ENCODE measurements at places on chromosomes 11 and 22. TPM values are rescaled to one million over a fixed set of nuclear protein-coding genes. Genes with fewer than 3 reads are reported as not detected.

DNA sequence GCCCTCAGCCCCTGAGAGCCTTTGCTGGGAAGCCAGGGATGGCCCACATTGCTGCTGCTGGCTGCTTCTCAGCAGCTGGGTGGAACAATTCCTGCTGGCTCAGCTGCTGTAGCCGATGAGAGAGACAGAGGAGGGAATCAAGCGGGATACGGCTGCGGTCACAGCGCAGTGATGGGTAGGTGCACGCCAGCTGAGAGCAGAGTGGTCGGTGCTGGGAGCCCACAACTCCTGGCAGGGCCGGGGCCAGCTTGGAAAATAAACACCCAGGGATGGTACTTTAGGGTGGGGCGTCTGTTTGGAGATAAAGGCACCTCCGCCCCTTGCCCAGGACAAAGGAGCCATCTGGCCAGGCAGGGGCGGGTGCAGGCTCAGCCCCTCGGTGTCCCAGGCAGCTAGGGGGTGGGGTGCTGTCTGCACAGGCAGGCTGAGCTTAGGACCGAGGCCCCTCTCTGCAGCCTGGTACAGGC lies 480.5 kb downstream of the MIAT start:
- no peak overlapping the region for H3K4me3 ChIP-seq
- 0 out of 2 replicates have a peak, but pooled peaks cover 2% of the 10 kb centered on the region for H3K27me3 ChIP-seq
- no peak for DNase-seq

- H3K27me3 ChIP-seq, result no peaks in the 10 kb centered on the region
- DNase-seq, result no peak
- no peak overlapping the region for H3K27ac ChIP-seq
- peaks cover 21% of the 10 kb centered on the region for H3K36me3 ChIP-seq
- no peaks in the 10 kb centered on the region for H3K4me1 ChIP-seq
Measured at GRCh38 chr11:46755962-46756361, 36.9 kb downstream of the F2 start.

The UBE4A gene
- 37.5 TPM for polyA plus RNA-seq

The PRG2 gene
- not detected for polyA plus RNA-seq

- no peaks in the 10 kb centered on the region for H3K4me1 ChIP-seq
- H3K27ac ChIP-seq, result no peak overlapping the region
- H3K36me3 ChIP-seq, result no peaks in the 10 kb centered on the region
- H3K27me3 ChIP-seq, result peaks cover 1% of the 10 kb centered on the region
Measured at GRCh38 chr11:2539371-2540222, 94.8 kb downstream of the KCNQ1 start.

GRCh38 chr11:35983981-35984380 lies 40.1 kb downstream of the LDLRAD3 start:
- H3K36me3 ChIP-seq, result no peaks in the 10 kb centered on the region
- H3K27ac ChIP-seq, result no peak overlapping the region
- H3K27me3 ChIP-seq, result no peaks in the 10 kb centered on the region
- H3K4me1 ChIP-seq, result peaks cover 6% of the 10 kb centered on the region
- DNase-seq, result no peak

- no peak overlapping the region for H3K27ac ChIP-seq
- no peaks in the 10 kb centered on the region for H3K27me3 ChIP-seq
- no peaks in the 10 kb centered on the region for H3K36me3 ChIP-seq
- no peak for DNase-seq
- H3K4me3 ChIP-seq, result no peak overlapping the region
Measured at GRCh38 chr11:120516461-120517389, 5.2 kb downstream of the GRIK4 start.

- no peak overlapping the region for H3K27ac ChIP-seq
- no peaks in the 10 kb centered on the region for H3K4me1 ChIP-seq
Measured at GRCh38 chr11:121938076-121938475, 177.9 kb downstream of the BLID start.

The CRYBB3 gene
- not detected for polyA plus RNA-seq

The XKR3 gene
- polyA plus RNA-seq, result not detected

The BIK gene
- polyA plus RNA-seq, result 6.9 TPM

The PATE4 gene
- polyA plus RNA-seq, result 0.17 TPM

GRCh38 chr22:41619979-41620588 lies 759 bp downstream of the DESI1 start:
- DNase-seq, result no peak
- peak overlapping the region; percentile 95 for H3K4me3 ChIP-seq
- peak overlapping the region; percentile 88 for H3K27ac ChIP-seq
- H3K36me3 ChIP-seq, result peaks cover under 1% of the 10 kb centered on the region
- no peaks in the 10 kb centered on the region for H3K27me3 ChIP-seq

The CD3D gene
- not detected for polyA plus RNA-seq

The RPS13 gene
- 2,160 TPM for polyA plus RNA-seq

DNA sequence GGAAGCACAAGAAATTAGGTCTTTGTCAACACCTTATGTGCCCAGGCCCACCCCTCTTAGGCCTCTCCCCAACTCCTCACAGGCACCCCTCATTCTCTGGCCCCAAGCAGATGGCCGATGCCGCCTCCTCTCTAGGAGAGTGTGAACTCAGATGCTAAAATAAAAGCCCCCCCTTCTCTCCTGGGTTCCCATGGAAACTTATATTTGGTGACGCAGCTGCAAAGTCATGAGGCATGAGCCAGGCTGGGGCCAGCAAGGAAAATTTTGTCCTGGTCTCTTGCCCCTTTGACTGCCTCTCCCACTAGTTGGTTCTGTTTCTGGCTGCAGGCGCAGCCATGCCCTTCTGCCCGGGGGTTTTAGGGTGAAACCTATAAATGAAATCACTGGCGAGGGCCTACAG lies 11.8 kb downstream of the RCOR2 start:
- H3K27ac ChIP-seq, result no peak overlapping the region
- peaks cover 27% of the 10 kb centered on the region for H3K36me3 ChIP-seq
- no peaks in the 10 kb centered on the region for H3K4me1 ChIP-seq
- no peak overlapping the region for H3K4me3 ChIP-seq
- H3K27me3 ChIP-seq, result no peaks in the 10 kb centered on the region
- DNase-seq, result no peak

The TREH gene
- not detected for polyA plus RNA-seq

DNA sequence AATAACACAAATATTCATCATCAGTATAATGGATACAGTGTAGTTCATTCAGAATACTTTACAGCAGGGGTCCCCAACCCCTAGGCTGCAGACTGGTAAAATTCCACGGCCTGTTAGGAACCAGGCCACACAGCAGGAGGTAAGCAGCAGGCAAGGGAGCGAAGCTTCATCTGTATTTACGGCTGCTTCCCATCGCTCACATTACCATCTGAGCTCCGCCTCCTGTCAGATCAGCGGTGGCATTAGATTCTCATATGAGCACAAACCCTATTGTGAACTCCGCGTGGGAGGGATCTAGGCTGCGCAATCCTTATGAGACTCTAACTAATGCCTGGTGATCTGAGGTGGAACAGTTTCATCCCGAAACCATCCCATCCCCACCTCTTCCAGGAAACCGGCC lies 125.1 kb downstream of the SERGEF start:
- H3K4me3 ChIP-seq, result no peak overlapping the region
- no peaks in the 10 kb centered on the region for H3K4me1 ChIP-seq
- no peaks in the 10 kb centered on the region for H3K27me3 ChIP-seq
- no peaks in the 10 kb centered on the region for H3K36me3 ChIP-seq

- DNase-seq, result no peak
- no peaks in the 10 kb centered on the region for H3K27me3 ChIP-seq
- H3K4me3 ChIP-seq, result no peak overlapping the region
- H3K4me1 ChIP-seq, result no peaks in the 10 kb centered on the region
Measured at GRCh38 chr11:93652679-93653078, 8.8 kb upstream of the CEP295 start.

The RIBC2 gene
- not detected for polyA plus RNA-seq

DNA sequence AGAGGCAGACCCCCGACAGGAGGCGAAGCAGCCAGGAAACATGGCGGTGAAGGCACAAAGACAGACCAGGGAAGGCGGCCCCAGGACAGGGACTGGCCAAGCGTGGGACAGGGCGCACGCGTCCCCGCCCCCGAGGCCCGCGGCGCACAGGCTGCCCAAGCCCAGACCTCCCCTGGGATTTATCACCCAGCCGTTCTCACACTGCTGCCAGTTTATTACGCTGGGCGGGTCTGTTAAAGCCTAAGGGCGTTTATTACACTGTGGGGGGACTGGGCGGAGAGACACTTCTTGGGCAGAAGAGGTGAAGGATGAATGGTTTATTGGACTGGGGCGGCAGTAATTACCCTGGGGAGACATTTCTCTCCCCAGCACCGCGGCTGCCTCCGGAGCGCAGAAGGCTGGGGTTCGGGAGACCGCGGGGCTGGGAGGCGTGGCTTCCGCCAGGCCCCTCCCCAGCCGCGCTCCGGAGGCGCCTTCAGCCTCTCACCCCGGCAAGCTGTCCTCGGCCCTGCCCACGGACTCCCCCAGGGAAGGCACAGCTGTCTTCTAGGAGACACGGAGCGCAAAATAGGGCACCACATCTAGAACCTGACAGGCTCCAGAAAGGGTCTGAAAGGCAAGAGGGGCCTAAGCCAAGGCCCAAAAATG lies 47.1 kb downstream of the SLC22A12 start:
- H3K27me3 ChIP-seq, result peaks cover 8% of the 10 kb centered on the region
- no peak overlapping the region for H3K4me3 ChIP-seq
- DNase-seq, result no peak
- no peak overlapping the region for H3K27ac ChIP-seq

GRCh38 chr11:128424851-128425285 lies 162.5 kb downstream of the ETS1 start:
- DNase-seq, result no peak
- no peak overlapping the region for H3K27ac ChIP-seq
- no peaks in the 10 kb centered on the region for H3K4me1 ChIP-seq
- no peaks in the 10 kb centered on the region for H3K36me3 ChIP-seq
- no peaks in the 10 kb centered on the region for H3K27me3 ChIP-seq
- no peak overlapping the region for H3K4me3 ChIP-seq

The ZNF215 gene
- polyA plus RNA-seq, result 2.1 TPM

The PAAF1 gene
- polyA plus RNA-seq, result 61.3 TPM

GRCh38 chr11:131658414-131658813 lies 288.0 kb downstream of the NTM start:
- no peaks in the 10 kb centered on the region for H3K36me3 ChIP-seq
- H3K27me3 ChIP-seq, result no peaks in the 10 kb centered on the region
- H3K4me1 ChIP-seq, result peaks cover 10% of the 10 kb centered on the region
- no peak overlapping the region for H3K4me3 ChIP-seq

DNA sequence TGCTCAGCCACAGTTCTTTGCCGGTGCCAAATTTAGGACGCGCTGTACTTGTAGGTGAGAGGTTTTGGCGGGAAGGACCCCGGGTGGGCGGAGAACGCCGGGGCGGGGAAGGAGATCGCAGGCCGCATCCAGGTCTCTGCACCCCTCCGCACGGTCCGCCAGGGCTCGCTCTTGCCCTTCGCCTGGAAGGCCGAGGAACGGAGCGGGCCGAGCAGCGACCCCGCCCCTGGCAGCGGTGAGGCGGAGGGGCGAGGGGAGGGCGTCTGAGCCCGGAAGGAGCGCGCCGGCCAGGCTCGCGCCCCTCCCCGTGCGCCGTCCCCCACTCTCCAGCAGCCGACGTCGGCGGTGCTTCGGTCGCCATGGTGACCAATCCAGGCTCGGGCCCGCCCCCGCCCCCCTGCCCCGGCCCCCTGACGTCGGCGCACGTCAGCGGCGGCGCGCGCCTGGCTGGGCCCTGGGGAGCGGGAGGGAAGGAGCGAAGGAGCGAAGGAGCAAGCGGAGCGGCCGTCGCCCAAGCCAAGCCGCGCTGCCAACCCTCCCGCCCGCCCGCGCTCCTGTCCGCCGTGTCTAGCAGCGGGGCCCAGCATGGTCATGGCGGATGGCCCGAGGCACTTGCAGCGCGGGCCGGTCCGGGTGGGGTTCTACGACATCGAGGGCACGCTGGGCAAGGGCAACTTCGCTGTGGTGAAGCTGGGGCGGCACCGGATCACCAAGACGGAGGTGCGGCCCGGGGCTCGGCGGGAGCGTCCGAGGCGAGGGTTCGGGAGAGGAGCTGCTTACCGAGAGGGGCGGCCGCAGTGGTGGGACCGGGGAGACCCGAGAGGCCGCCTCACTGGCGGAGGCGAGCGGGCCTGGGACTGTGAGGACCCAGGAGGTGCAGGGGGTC lies at the start of gene SIK2:
Gene SIK2 (plus strand): TSS at position 471 of the 886 bp plus-strand sequence. CDS start 115 bp downstream, at position 586.
- peaks cover 13% of the 10 kb centered on the region for H3K4me1 ChIP-seq
- peak; percentile 88 for DNase-seq
- no peaks in the 10 kb centered on the region for H3K36me3 ChIP-seq
- H3K4me3 ChIP-seq, result peak within 1 kb of the TSS; percentile 93
- no peaks in the 10 kb centered on the region for H3K27me3 ChIP-seq
- peak within 1 kb of the TSS; percentile 74 for H3K27ac ChIP-seq

DNA sequence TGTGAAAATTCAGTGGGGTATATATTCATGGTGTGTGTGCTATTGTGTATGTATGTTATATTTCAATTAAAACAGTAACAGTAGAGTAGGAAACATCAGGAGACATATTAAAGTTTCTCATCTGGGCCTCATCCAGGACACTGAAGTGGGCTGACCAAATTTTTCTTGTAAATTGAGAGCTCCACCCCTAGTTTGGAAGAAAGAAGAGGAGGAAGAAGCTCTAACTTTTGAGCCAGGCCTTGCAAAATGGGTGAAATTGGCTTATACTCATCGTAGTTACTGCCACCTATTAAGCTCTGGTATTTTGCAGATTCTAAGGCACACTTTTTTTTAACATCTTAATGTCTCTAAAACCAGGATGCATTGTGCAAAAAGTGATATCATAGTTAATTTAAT lies 33.7 kb downstream of the TSPAN18 start:
- H3K4me1 ChIP-seq, result no peaks in the 10 kb centered on the region
- no peak overlapping the region for H3K27ac ChIP-seq
- H3K36me3 ChIP-seq, result no peaks in the 10 kb centered on the region
- no peaks in the 10 kb centered on the region for H3K27me3 ChIP-seq

GRCh38 chr11:60208146-60208895 lies 25.4 kb upstream of the MS4A6A start:
- no peaks in the 10 kb centered on the region for H3K36me3 ChIP-seq
- H3K27me3 ChIP-seq, result no peaks in the 10 kb centered on the region
- no peak overlapping the region for H3K4me3 ChIP-seq
- peaks cover 8% of the 10 kb centered on the region for H3K4me1 ChIP-seq
- no peak overlapping the region for H3K27ac ChIP-seq

GRCh38 chr11:64101461-64101860 lies 64.5 kb downstream of the MACROD1 start:
- H3K4me3 ChIP-seq, result no peak overlapping the region
- no peak overlapping the region for H3K27ac ChIP-seq
- no peaks in the 10 kb centered on the region for H3K36me3 ChIP-seq
- no peaks in the 10 kb centered on the region for H3K4me1 ChIP-seq
- DNase-seq, result no peak
- H3K27me3 ChIP-seq, result no peaks in the 10 kb centered on the region

The MYOD1 gene
- polyA plus RNA-seq, result not detected

- H3K4me1 ChIP-seq, result peaks cover 40% of the 10 kb centered on the region
- H3K36me3 ChIP-seq, result no peaks in the 10 kb centered on the region
- no peak for DNase-seq
Measured at GRCh38 chr11:117059611-117060148, 38.5 kb downstream of the SIK3 start.

The ACR gene
- polyA plus RNA-seq, result not detected

- H3K27ac ChIP-seq, result no peak overlapping the region
- no peaks in the 10 kb centered on the region for H3K27me3 ChIP-seq
- no peak overlapping the region for H3K4me3 ChIP-seq
- no peaks in the 10 kb centered on the region for H3K36me3 ChIP-seq
- H3K4me1 ChIP-seq, result no peaks in the 10 kb centered on the region
Measured at GRCh38 chr22:42780070-42780540, 59.4 kb upstream of the A4GALT start.

The TRIM49D1 gene
- polyA plus RNA-seq, result not detected

- H3K27me3 ChIP-seq, result no peaks in the 10 kb centered on the region
- no peaks in the 10 kb centered on the region for H3K36me3 ChIP-seq
- H3K4me3 ChIP-seq, result no peak overlapping the region
- no peak overlapping the region for H3K27ac ChIP-seq
Measured at GRCh38 chr11:64653388-64653973, 62.5 kb downstream of the SLC22A12 start.

- DNase-seq, result no peak
- no peak within 1 kb of the TSS for H3K27ac ChIP-seq
- H3K27me3 ChIP-seq, result peaks cover 20% of the 10 kb centered on the region
Measured at GRCh38 chr11:122981388-122982264, at the start of gene BSX. BSX (minus strand) TSS chr11:122981834; CDS start chr11:122981671, 163 bp downstream.

GRCh38 chr11:42631220-42631843 lies 680.5 kb upstream of the API5 start:
- no peaks in the 10 kb centered on the region for H3K27me3 ChIP-seq
- H3K4me3 ChIP-seq, result no peak overlapping the region
- DNase-seq, result no peak

Measured in GM12878 (cell line).